ENCODE measurements at places on chromosomes 6 and 20.

DNA sequence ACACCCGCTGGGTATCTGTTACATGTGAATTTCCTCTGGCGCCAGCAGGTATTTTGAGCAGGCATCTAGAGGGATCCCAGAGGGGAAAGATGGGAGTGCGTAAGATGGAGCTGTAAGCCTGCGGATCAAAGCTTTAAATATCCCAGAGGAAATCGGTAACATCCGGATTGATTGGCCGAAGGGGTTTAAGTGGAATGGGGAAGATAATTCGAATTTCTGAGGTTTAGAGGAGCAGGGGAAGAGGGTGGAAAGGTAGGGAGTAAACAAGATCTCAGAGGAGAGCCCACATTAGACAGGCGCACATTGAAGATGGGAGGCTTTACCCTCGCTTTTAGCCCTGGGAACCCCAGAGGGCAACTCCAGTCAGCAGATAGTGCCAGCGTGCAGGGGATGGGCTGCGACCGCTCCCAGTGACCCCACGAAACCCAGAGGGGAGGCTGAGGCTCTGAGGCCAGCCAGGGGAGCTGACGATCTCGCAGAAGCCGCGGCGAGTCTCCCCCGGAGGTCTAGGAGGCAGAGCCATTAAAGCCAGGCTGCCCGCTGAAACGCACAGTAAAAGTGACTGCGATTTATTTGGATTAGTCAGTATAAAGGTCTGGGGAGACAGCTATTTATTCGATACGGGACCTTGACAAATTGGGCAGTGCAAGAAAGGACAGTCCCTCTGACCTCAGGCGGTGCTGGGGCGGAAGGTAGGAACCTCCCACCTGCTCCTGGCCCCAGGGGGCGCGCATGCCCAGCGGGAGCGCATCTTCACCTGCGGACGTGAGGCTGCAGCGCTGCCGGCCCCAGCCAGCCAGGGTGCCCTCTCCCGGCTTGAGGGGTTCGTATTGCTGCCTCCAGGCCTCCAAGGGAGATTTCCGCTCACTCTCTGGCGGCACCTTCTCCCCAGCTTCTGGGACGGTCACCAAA lies 34.3 kb upstream of the TCF21 start:
- peak; percentile 82 for DNase-seq

DNA sequence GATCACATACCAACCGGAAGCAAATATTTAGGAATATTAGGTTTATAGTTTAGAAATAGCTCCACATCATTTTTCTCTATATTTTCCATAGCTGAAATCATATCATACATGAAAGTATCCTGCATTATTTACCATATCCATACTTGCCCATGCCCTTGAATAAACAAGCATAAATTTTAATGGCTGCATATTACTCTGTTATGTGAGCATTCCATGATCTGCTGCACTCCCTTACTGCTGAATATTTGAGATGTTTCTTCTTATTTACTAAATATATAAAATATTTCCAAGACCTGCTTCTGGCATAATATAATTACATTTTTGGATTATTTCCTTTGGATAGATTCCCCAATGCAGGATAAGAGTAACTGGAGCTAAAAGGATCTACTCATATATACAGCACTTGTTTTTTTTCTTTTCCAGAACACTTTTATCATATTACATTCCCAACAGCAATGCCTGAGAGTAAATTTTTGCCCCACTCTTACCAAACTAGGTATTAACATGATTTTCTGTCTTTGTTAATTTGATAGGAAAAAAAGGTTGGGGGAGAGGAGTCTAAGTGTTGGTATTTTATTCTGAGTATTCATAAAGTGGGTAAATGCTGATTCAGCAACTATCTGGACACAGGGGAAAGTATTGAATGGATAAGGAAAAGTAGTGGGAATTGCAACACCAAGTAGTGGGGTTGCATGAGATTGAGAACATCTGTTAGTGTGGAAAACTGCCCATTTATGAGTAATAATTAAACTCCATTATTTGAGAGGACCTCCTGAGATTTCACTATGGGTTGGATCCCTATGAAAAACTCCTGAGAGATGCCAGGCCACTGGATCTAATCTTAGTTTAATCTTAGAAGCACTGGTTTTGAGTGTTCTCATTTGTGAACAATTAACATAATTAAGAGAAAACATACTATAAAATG lies 76.0 kb downstream of the MAN1A1 start:
- DNase-seq: no peak

- DNase-seq: no peak
These were observed 32.3 kb downstream of the MOXD1 start for GRCh38 chr6:132368916-132369481.

DNA sequence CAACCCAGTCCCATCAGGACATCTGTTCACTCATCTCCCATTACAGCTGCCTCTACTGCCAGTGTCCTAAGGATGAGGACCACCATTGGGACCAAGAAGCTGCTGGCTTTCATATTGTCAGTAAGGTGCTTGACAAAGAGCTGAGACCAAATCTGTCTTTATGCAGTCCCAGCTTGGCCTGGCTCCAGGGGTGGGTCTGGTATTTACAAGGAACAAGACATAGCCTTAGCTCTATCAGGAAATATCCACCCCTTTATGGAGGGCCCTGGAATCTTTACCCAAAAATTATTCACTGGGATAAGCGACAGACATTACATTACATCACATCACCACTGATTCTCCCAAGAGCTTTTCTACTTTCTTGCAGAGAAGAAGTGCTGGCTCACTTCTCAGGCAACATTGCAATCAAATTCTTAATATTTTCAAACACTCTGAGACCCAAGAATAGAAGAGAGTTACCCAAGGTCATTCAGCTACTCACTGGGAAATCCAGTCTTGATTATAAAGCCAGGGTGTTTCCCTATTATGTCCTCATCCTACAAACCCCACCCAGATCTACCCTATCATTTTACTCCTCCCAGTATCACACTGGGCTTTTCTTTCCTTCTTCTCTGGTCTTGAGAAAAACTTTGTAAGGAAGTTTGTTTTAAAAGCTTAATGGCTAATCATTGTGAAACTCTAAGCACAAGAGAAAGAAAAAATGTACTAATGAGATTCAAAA lies 11.5 kb upstream of the PI3 start:
- DNase-seq: no peak

DNA sequence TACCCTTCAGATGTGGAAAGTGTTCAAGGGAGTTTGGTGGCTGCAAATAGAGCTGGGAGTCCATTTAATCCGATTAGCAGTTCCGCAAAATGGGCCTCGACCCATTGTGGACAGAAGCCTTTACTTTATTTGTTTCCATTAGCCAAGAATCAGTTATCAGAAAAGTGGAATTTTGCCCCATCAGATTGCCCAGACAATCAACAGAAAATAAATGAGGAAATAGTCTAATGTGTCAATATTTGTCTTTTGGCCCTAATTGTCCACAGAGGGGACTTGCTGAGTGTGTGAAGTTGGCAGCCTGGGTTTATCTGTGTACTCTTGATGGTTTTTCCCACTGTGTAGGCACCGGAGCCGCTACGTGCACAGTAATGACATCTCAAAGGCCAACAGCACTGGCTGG lies 134.3 kb downstream of the LINC00237 start:
- DNase-seq: no peak

DNA sequence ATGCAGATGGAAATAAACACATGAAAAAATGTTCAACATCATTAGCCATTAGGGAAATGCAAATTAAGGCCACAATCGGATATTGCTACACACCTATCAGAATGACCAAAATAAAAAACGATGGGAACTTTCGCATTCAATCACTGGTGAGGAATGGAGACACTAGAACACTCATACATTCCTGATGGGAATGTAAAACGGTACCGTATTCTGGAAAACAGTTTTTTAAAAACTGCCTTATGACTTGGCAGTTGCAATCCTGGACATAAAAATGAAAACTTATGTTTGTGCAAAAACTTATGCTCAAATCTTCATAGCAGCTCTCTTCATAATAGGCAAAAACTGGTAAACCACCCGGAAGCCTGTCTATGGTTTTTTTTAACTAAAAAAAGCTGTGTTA lies 146.0 kb downstream of the CEBPB start:
- no peak for DNase-seq

DNA sequence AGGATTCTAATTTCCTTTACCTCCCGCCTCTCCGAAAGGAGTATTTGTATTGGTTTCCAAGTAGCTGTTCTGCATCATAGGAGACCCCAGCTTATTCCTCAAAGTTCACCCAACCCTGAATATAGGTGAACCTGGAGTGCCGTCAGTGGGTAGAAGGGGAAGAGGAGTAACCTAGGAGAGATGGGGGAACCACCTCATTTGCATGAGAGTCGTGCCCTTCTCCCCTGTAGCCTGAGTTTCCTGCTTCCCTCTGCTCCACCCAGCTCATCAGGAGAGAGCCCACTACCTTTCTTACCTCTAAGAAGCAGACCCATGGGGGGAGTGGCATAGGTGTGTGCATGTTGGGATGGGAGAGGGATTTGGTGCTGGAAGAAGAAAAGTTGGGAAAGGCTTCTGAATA lies 17.3 kb upstream of the WFDC2 start:
- DNase-seq: no peak

- DNase-seq: no peak
These were observed 25.5 kb downstream of the CLIC5 start for GRCh38 chr6:45990162-45990561.

DNA sequence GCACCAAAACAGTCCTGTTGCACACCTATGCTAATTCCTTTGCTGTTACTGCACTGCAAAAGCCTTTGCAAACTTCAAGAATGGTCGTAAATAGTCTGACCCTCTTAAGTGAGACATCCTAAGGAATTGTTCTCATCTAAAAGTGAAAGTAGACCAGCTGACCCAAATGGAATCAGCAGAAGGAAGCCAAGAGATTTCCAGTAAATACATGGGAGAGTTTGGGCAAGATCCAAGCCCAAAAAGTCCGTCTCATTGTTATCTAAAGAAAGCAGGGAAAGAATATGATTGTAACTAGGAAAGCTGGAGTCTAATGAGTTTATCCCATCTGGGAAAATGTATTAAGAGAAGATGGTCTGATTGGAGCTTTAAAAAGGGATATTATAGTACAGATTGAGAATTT lies 43.0 kb upstream of the HIVEP1 start:
- DNase-seq: no peak

- DNase-seq: peak; percentile 31
These were observed 83.3 kb downstream of the RCAN2 start for GRCh38 chr6:46407776-46408530.

- DNase-seq: no peak
These were observed 61.2 kb upstream of the RNF217 start for GRCh38 chr6:124901084-124901483.

GRCh38 chr6:125303512-125303854 lies 1.7 kb upstream of the HDDC2 start:
- DNase-seq: no peak

DNA sequence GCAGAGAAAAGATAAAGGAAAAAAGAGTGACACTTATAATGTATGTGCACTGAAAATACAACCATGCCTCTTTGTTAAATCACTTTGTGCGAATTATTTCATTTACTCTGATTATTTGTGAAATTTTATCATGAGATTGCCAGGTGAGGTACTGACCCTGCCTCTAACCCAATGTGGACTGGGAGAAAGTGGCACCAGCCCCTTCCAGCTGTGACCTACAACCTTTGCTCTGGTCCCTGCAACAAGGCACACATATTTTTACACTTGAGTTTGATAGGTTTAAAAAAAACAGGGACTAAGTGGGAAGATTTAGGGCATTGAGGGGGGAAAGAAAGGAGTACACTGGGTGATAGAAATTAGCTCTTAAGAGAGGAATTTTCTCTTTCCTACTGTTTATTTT lies 80.3 kb upstream of the ISM1 start:
- DNase-seq: no peak

DNA sequence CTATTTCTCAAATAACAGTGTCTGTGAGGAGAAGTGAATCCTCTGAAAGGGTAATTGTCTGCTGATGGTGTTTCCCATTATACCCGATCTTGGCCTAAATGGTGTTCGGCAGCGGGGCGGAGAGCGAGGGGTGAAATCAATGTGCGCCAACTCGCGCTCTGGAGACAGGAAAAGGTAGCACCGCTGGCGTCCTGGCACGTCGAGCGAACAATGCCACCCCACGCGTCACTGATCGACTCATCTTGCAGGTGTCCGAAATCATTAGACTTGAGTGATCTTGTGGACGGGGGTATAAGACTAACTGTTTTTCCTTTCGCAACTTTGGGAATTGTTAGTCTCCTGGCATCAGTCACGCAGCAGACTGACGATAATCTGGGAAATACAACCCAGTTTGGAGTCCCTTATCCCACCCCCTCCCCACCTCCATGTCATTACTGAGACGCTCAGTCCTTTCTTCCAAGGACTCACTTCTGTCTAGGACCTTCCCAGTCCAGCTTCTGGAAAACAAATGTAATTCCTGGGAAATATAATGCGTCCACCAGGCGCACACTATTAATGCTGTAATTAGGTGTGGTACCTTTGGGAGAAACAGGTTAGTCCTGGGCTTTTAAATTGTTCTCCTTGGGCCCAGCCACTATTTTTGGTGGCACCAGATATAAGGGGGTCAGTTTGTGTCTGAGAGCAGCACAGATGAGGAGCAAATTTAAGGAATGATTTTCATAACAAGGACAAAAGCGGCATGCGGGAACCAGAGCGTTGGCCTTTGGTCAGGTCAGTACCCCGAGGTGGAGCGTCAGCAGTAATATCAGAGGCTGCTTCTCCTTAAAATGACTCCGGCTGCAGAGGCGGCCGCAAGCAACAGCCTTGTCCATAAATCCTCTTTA lies 2.3 kb downstream of the LINC00237 start:
- DNase-seq: peak; percentile 32

DNA sequence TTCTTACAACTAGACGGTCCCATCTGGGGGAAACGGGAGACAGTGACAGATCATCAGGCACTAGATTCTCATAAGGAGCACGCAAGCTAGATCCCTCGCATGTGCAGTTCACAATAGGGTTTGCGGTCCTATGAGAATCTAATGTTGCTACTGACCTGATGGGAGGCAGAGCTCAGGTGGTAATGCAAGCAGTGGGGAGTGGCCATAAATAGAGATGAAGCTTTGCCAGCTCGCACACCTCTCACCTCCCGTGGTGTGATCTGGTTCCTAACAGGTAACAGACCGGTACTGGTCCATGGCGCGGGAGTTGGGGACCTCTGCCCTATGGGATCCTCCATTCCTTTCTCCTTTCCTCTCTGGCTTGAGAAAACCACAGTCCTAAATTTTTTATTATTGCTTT lies 63.8 kb downstream of the TPD52L1 start:
- DNase-seq: no peak

DNA sequence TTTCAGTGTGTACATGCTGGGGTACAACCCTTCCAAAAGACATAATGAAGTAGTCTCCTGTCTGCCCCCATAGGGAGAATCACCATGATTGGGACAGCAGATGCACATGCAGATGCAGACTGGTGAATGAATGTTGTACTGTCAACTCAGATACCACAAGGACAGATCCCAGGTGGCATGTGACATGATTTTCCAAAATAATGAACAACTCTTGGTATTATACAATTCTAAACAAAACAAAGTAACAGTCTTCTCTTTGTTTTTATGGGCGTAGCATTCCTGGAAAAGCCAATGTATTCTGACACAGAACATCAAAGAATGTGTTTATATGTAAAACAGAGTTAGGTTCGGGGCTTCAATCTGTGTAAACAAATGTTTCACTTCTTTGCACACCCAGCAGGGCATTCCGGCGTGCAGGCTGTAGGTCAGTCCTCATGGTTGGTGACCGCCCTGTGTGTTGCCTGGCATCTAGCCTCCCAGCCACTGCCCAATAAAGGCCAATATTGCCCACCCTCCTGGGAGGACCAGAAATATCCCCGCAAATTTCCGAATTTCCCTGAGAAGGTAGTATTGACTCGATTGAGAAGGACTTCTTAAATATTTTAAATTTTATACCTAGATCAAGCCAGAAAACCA lies 127.7 kb downstream of the KLHL32 start:
- DNase-seq: no peak

Data from right kidney (tissue), 9 donors.